ENCODE measurements at places on chromosomes 6 and 20. TPM values are rescaled to one million over a fixed set of nuclear protein-coding genes. Genes with fewer than 3 reads are reported as not detected.

- H3K27me3 ChIP-seq = peaks cover 21% of the 10 kb centered on the region
- H3K4me3 ChIP-seq = no peak overlapping the region
- no peak for DNase-seq
Observed at GRCh38 chr6:134810402-134810801, 139.5 kb downstream of the ALDH8A1 start.

DNA sequence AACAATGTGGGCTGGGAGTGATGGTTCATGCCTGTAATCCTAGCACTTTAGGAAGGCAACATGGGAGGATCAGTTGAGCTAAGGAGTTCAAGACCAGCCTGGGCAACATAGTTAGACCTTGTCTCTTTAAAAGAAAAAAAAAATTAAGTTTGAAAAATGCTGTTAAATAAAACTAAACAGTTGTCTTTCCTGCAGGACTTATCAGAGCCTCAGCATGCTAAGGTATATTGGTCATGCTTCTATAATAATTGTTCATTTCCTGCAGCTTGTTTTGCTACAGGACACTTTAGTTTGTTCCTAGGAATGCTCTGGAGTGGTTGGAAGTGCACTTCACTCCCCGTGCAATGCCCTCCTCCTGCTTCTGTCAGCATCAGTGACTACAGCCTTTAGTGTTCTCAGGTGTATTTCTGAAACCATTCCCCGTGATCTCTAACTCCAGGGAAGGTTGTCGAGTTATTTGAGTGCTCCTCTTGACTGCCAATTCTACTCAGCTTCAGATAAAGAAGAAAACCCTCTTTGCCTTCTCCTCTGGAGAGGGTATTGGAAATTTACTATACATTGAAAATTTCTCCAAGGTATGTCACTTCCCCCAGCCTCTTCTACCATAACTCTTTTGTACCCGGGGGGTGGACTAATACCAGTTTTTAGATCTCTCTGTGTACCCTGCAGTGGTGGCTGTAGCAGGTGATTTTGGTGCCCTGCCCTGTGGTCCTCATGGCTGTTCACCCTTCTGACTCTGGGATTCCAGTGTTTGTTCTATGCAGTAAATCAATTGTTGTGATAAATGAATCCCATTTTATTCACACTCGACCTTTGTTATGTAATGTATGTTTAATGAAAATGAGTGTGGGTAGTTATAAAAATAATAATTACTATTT is 33.8 kb downstream of the NHLRC1 start:
- DNase-seq = no peak
- no peak overlapping the region for H3K4me3 ChIP-seq
- no peaks in the 10 kb centered on the region for H3K4me1 ChIP-seq
- H3K36me3 ChIP-seq = no peaks in the 10 kb centered on the region

GRCh38 chr20:6868861-6869260 is 101.4 kb downstream of the BMP2 start:
- no peaks in the 10 kb centered on the region for H3K4me1 ChIP-seq
- H3K27me3 ChIP-seq = no peaks in the 10 kb centered on the region
- H3K4me3 ChIP-seq = no peak overlapping the region

DNA sequence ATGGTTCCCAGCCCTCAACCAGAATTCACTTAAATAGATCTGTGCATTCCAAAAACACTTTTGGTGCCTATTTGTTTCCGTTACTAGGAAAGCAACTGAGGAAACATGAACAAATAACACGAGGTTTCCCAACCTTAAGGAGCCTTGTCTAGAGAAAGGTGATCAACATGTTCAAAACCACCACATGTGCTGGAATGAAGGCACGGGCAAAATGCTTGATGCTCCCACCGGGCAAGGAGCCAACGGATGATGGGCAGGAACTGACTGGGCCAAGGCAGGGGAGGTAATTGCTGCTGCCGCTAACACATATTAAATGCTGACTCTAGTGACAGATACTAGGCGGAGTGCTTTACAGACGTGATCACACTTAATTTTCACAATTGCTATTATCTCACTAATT is 2.5 kb downstream of the MYLK4 start:
- H3K4me3 ChIP-seq = no peak overlapping the region
- peaks cover 24% of the 10 kb centered on the region for H3K27me3 ChIP-seq
- no peak for DNase-seq
- peaks cover 3% of the 10 kb centered on the region for H3K36me3 ChIP-seq
- H3K27ac ChIP-seq = no peak overlapping the region

DNA sequence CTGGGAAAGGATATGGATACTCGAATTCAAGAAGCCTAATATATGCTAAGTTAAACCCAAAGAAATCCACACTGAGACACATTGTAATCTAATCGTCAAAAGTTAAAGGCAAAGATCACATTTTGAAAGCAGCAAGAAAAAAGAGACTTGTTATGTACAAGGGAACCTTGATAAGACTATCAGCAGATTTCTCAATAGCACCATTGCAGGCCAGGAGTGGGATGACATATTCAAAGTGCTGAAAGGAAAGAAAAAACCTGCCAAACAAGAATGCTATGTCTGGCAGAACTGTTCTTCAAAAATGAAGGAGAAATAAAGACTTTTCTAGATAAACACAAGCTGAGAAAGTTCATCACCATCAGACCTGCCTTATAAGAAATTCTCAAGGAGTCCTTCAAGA is 75.2 kb downstream of the COL21A1 start:
- H3K4me3 ChIP-seq = no peak overlapping the region
- H3K27ac ChIP-seq = no peak overlapping the region
- H3K36me3 ChIP-seq = no peaks in the 10 kb centered on the region
- H3K27me3 ChIP-seq = no peaks in the 10 kb centered on the region

- H3K4me3 ChIP-seq = no peak overlapping the region
- no peak for DNase-seq
- H3K27me3 ChIP-seq = peaks cover 28% of the 10 kb centered on the region
- H3K4me1 ChIP-seq = peaks cover 10% of the 10 kb centered on the region
Observed at GRCh38 chr20:31863296-31864085, 6.8 kb downstream of the DUSP15 start.

GRCh38 chr6:22642254-22642653 is 72.9 kb downstream of the HDGFL1 start:
- H3K4me3 ChIP-seq = no peak overlapping the region
- no peak for DNase-seq
- H3K36me3 ChIP-seq = no peaks in the 10 kb centered on the region
- H3K27ac ChIP-seq = no peak overlapping the region

- peaks cover 5% of the 10 kb centered on the region for H3K36me3 ChIP-seq
- no peak overlapping the region for H3K4me3 ChIP-seq
- H3K27me3 ChIP-seq = no peaks in the 10 kb centered on the region
- peaks cover 31% of the 10 kb centered on the region for H3K4me1 ChIP-seq
Observed at GRCh38 chr6:35583893-35584688, 71.4 kb upstream of the TULP1 start.

DNA sequence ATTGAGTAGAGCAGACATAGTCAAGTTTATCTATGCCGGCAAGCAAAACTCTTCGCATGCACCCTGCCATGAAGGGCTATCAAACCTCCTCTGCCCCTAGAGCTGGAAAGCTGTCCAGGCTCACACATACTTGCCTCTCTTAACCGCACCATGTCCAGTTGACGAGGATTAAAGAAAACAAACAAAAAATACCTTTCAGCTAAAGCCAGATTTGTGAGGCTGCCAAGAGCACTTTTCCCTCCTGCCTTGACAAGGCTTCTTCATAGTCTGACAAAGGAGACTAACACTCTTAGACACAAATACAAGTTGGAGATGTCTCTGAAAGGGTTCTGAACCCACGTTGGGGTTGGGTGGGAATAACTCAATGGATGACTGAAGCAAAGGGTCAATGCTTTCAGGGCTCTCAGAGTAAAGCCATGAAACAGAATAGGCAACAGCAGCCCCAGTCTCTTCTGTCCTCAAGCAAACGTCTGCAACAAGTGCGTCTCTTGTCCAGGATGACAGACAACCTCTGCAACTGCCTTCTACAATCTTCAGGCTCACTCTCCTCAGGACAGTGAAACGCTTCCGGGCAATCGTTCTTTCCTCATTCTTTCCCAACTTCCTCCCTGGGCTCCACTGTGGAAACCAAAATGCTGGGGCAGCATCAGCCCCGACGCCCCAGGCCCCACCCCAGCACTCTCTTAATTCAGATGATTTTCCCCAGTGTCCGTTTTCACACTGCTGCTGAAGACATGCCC is 57.8 kb downstream of the AGPAT4 start:
- peaks cover 4% of the 10 kb centered on the region for H3K36me3 ChIP-seq
- H3K27me3 ChIP-seq = no peaks in the 10 kb centered on the region
- H3K4me3 ChIP-seq = no peak overlapping the region
- H3K27ac ChIP-seq = no peak overlapping the region

GRCh38 chr6:157398151-157398550 is 17.2 kb downstream of the ZDHHC14 start:
- peaks cover 11% of the 10 kb centered on the region for H3K36me3 ChIP-seq
- H3K4me1 ChIP-seq = peaks cover 11% of the 10 kb centered on the region
- H3K27ac ChIP-seq = no peak overlapping the region
- DNase-seq = no peak
- H3K27me3 ChIP-seq = no peaks in the 10 kb centered on the region
- H3K4me3 ChIP-seq = no peak overlapping the region

Gene ULBP1
- total RNA-seq = not detected

Gene TPX2
- total RNA-seq = 2.0 TPM

Gene SLC35D3
- total RNA-seq = 1.6 TPM

Gene SPTLC3
- total RNA-seq = 0.42 TPM

Gene PAX1
- total RNA-seq = not detected
